ENCODE measurements at places on chromosomes 6 and 20. TPM values are rescaled to one million over a fixed set of nuclear protein-coding genes. Genes with fewer than 3 reads are reported as not detected.

ESR1 gene
- total RNA-seq = 5.2 TPM

- no peaks in the 10 kb centered on the region for H3K36me3 ChIP-seq
- no peak overlapping the region for H3K27ac ChIP-seq
- no peak for DNase-seq
- H3K4me1 ChIP-seq = peaks cover 4% of the 10 kb centered on the region
Measured at GRCh38 chr20:17797161-17797560, 97.4 kb downstream of the BANF2 start.

GRM1 gene
- total RNA-seq = 0.19 TPM

DNA sequence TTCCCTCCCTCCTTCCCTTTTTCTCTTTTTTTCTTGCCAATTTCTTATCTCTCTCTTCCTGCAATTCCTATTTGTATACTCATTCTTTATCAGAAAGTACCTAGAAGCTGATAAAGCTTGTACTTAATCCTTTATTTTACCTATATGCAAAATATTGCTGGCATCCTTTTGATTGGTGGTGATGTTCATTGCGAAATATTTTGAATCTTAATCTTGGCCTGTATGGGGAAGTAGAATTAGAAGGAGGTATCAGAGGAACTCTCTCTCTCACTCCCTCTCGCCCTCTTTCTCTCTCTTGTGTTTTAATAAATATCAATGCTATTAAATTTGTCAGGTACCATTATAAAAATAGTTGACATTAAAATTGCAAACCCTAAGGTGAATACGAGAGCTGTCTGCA lies 52.8 kb downstream of the UST start:
- no peaks in the 10 kb centered on the region for H3K36me3 ChIP-seq
- no peaks in the 10 kb centered on the region for H3K4me1 ChIP-seq
- no peak overlapping the region for H3K27ac ChIP-seq
- no peak overlapping the region for H3K4me3 ChIP-seq
- no peak for DNase-seq
- no peaks in the 10 kb centered on the region for H3K27me3 ChIP-seq

DNA sequence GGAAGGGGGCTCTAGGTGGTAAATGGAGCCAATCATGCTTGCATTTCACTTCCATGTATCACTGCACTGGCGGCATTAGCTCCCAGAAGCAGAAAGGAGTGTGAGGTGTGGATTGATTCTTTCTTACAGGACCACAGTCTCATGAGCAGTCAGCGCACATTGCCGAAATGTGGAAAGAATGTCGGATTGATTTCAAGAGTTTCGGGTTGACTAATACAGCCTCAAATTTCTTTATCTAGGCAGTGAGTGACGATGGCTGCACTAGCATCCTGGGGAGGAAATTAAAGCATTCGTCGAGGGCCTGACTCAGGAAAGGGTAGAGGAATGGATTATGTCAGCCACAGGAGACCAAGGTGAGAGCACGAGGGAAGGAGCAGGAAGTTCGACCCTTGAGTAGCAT lies 222.8 kb upstream of the CDYL start:
- no peaks in the 10 kb centered on the region for H3K27me3 ChIP-seq
- no peaks in the 10 kb centered on the region for H3K36me3 ChIP-seq
- DNase-seq = no peak
- no peak overlapping the region for H3K4me3 ChIP-seq

DNA sequence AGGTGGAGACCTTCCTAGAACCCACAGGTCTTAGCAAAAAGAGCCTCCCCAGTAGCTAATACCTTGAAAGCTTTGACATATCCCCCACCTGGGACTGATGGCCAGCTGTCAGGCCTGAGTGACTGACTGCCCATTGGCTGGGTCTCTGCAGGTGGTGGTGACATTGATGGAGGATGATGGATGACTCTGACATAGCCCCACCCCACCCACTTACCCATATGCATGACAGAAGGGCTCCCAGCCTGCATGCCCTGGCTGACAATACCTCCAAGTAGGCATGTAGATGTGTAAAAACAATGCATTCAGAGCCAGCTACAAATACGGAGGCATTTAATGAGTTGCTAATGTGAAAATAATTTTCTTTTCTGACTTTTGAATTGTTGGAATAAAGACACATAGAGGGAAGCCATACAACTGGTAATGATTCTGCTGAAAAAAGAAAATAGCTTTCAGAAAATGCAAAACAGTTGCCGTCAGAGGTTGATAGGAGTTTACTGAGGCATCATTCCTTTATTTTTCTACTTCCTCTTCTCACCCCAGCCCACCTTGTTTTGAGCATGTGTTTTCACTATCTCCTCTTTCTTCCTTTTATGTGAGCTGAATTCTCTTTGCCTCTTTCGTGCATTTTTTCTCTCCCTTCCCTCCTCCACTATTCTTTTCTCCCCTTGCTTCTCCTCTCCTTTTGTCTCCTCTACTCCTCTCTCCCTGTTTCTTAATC lies 70.6 kb downstream of the OLIG3 start:
- H3K27ac ChIP-seq = no peak overlapping the region
- H3K4me1 ChIP-seq = no peaks in the 10 kb centered on the region
- no peak overlapping the region for H3K4me3 ChIP-seq
- H3K27me3 ChIP-seq = no peaks in the 10 kb centered on the region

GRCh38 chr6:149924206-149924932 lies 1.4 kb upstream of the RAET1G start:
- H3K4me3 ChIP-seq = no peak overlapping the region
- H3K27ac ChIP-seq = no peak overlapping the region
- no peak for DNase-seq
- H3K36me3 ChIP-seq = no peaks in the 10 kb centered on the region
- H3K4me1 ChIP-seq = no peaks in the 10 kb centered on the region

GRCh38 chr6:117986396-117986795 lies 79.3 kb downstream of the SLC35F1 start:
- DNase-seq = no peak
- H3K36me3 ChIP-seq = no peaks in the 10 kb centered on the region
- H3K4me3 ChIP-seq = no peak overlapping the region
- H3K27ac ChIP-seq = no peak overlapping the region
- no peaks in the 10 kb centered on the region for H3K4me1 ChIP-seq
- H3K27me3 ChIP-seq = no peaks in the 10 kb centered on the region

KIF6 gene
- total RNA-seq = 2.9 TPM

DLK2 gene
- 0.50 TPM for total RNA-seq
